ENCODE measurements at places on chromosomes 7 and 10.

- no peak overlapping the region for H3K4me3 ChIP-seq
- H3K4me1 ChIP-seq, result no peaks in the 10 kb centered on the region
- no peak for DNase-seq
- H3K27ac ChIP-seq, result no peak overlapping the region
- no peaks in the 10 kb centered on the region for H3K27me3 ChIP-seq
- no peaks in the 10 kb centered on the region for H3K36me3 ChIP-seq
Observed at GRCh38 chr10:84829131-84829530, 500.7 kb downstream of the CCSER2 start.

DNA sequence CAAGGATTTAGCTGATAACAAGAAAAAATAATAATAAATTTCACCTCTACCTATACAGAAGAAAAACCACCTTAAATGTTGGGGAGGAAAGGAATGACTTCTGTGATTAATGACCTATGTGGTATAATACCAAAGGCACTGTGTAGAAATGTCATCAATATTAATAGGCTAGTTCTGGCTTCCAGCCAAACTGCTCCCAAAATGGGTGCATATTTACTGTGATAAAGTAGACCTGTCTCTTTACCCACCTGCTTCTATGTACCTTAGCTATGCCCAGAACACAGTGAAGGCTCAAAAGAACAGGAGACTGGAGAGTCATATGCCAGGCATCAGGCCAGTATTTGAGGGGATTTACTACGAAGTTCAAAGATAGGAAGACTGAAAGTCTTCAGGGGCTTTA, 76.0 kb downstream of the ATE1 start:
- H3K4me3 ChIP-seq, result no peak overlapping the region
- H3K27me3 ChIP-seq, result no peaks in the 10 kb centered on the region
- DNase-seq, result no peak
- no peak overlapping the region for H3K27ac ChIP-seq
- H3K4me1 ChIP-seq, result no peaks in the 10 kb centered on the region
- no peaks in the 10 kb centered on the region for H3K36me3 ChIP-seq

- H3K4me3 ChIP-seq, result no peak overlapping the region
- no peaks in the 10 kb centered on the region for H3K4me1 ChIP-seq
- no peak for DNase-seq
Observed at GRCh38 chr10:22716943-22717342, 2.6 kb upstream of the PIP4K2A start.

DNA sequence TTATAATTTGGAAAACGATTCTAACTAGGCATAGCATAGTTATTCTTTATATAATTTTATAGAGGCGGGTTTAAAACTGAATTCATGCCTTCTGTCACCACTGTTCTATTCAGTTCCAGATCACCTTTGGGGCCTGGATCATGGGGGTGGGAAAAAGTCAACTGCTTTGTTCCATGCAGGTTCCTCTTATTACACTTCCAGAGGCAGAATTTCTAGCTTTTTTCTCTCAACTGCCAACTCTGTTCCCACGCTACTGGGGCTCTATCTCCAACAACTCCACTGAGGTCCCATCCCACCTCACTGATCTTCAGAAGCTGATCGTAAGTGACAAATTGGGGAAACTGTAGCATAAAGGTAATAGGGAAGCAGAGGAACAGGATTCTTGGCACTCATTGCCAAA, 283.6 kb upstream of the IMMP2L start:
- H3K4me3 ChIP-seq, result no peak overlapping the region
- no peak for DNase-seq
- H3K36me3 ChIP-seq, result no peaks in the 10 kb centered on the region
- no peaks in the 10 kb centered on the region for H3K4me1 ChIP-seq

- no peak overlapping the region for H3K27ac ChIP-seq
- DNase-seq, result no peak
- no peaks in the 10 kb centered on the region for H3K27me3 ChIP-seq
- H3K4me1 ChIP-seq, result peaks cover 7% of the 10 kb centered on the region
- H3K36me3 ChIP-seq, result no peaks in the 10 kb centered on the region
- no peak overlapping the region for H3K4me3 ChIP-seq
Observed at GRCh38 chr10:89662596-89662995, 17.6 kb upstream of the PANK1 start.
